ENCODE measurements at places on chromosomes 2 and 18.

DNA sequence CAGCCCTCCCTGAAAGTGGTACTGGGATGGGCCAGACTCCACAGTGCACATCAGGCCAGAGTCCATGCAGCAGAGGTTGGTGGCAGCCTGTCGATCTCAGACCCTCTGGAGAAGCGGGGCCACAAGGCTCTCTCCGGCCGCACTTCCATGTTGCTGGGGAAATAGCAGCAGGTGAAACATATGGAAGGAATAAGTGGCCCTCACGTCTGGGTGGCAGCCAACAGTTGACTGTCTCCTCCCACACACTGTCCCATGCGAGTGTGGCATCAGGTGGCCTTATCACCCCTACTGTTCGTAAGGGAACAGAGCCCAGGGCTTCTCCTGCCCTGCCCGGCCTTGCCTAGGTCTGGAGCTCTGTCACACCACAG is 58.1 kb upstream of the FOSL2 start:
- no peak for DNase-seq
- H3K36me3 ChIP-seq = no peaks in the 10 kb centered on the region
- H3K4me1 ChIP-seq = peaks cover 14% of the 10 kb centered on the region
- H3K4me3 ChIP-seq = no peak overlapping the region
- H3K27me3 ChIP-seq = no peaks in the 10 kb centered on the region

DNA sequence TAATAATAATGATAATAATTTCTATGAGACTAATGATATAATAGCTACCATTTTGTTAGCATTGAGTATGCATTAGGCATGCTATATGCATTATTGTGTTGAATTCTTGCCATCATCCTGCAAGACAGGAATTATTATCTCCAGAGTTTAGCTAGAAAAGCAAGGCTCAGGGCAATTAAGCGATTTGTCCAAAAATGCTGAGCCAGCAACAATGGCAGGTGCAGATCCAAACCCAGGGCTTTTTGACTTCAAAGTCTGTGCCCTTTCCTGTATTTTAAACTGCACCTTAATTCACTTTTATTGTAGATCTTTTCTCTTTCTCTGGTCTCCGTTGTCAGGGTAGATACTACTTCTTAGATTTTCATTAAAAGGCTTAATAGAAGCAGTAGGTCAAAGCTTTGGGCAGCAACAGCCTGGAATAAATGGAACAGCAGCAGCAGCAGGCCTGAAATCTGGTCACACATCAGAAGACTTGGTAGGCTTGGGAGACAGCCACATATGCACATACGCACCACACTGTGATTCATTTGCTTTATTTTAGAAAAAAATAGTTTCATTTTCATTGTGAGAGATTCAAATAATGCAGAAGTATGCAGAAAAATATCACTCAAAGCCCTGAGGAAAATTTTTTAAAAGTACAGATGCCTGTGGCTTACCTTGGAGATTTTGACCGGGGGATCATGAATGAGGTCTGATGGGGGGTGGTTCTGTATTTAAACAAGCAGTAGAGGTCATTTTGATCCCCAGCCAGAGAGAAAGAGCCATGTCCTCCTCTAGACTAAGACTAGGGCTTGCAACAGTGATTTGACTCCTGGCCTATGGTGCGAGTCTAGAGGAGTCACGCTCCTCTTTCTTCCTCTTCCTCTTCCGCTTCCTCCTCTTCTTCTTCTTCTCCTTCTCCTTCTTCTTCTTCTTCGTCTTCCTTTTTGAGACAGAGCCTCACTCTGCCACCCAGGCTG is 455.7 kb downstream of the TSN start:
- no peak overlapping the region for H3K27ac ChIP-seq
- no peaks in the 10 kb centered on the region for H3K36me3 ChIP-seq
- DNase-seq = no peak
- no peaks in the 10 kb centered on the region for H3K27me3 ChIP-seq

DNA sequence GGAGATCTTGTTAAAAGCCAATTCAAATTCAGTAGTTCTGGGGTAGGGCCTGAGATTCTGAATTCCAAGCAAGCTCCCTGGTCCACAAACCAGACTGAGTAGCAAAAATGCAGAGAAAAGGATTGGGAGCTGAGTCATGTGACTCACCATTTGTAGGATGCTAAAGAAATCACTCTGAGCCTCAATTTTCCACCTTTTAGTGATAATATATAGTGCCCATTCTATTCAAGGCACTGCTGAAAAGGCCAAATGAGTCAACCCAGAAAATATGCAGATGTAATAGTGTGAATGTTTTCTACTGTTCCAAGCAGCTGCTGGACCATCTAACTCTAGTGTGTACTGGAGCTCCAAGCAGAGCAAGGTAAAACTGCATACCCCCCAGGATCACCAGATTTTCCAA is 47.2 kb downstream of the SLC14A2 start:
- no peak overlapping the region for H3K27ac ChIP-seq
- no peaks in the 10 kb centered on the region for H3K4me1 ChIP-seq
- no peak overlapping the region for H3K4me3 ChIP-seq
- no peaks in the 10 kb centered on the region for H3K27me3 ChIP-seq

DNA sequence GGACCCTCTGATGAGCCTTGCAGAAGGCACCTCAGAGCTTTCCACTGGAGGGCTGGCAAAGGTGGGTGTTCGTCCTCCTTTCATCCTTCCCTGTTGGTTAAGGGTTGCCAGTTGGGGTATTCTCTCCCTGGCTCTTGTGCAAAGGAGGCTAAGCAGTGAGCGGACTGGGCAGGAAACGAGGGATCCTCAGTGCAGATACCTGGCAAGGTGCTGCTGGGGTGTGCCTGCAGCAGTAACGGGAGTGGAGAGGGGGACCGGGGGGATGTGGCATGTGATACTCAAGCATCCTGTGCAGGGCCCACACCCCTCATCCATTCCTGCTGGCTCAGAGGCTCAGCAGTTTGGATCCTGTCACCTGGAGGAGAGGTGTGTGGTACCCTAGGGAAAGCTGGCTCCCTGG is 4.2 kb upstream of the ADCY3 start:
- no peaks in the 10 kb centered on the region for H3K36me3 ChIP-seq
- H3K4me1 ChIP-seq = peaks cover 32% of the 10 kb centered on the region
- H3K27me3 ChIP-seq = no peaks in the 10 kb centered on the region
- H3K4me3 ChIP-seq = no peak overlapping the region
- H3K27ac ChIP-seq = no peak overlapping the region

DNA sequence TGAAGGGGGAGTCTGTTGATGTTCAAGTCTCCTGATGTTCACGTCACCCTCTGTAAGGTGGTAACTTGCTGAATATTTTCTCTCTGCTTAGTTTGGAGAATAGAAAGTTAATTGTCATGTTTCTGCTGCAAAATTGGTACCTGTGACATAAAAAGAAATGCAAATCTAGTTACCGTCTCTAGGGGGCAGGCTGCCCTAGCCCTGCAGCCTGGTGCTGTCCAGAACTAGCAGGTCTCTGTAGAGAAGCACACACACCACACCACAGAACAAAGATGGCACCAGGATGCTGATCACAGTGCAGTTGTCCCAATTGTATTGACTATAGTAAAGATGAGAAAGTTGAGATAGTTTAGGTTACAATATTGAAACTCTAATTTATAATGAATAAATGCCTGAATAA is 47.0 kb downstream of the SLC9A4 start:
- no peaks in the 10 kb centered on the region for H3K4me1 ChIP-seq
- H3K4me3 ChIP-seq = no peak overlapping the region
- H3K27me3 ChIP-seq = no peaks in the 10 kb centered on the region
